ENCODE measurements at places on chromosomes 1 and 21. TPM values are rescaled to one million over a fixed set of nuclear protein-coding genes. Genes with fewer than 3 reads are reported as not detected.

GRCh38 chr21:26554365-26554764, 18.7 kb downstream of the CYYR1 start:
- no peaks in the 10 kb centered on the region for H3K27me3 ChIP-seq
- H3K4me1 ChIP-seq = no peaks in the 10 kb centered on the region
- DNase-seq = no peak

- H3K4me3 ChIP-seq = no peak overlapping the region
- peaks cover 2% of the 10 kb centered on the region for H3K36me3 ChIP-seq
- peaks cover 72% of the 10 kb centered on the region for H3K4me1 ChIP-seq
- no peaks in the 10 kb centered on the region for H3K27me3 ChIP-seq
- DNase-seq = no peak
- H3K27ac ChIP-seq = peak overlapping the region; percentile 58
Measured at GRCh38 chr21:45105906-45106485, 31.6 kb downstream of the ADARB1 start.

- peaks cover 10% of the 10 kb centered on the region for H3K36me3 ChIP-seq
- DNase-seq = no peak
- no peaks in the 10 kb centered on the region for H3K4me1 ChIP-seq
- H3K27ac ChIP-seq = no peak overlapping the region
- no peak overlapping the region for H3K4me3 ChIP-seq
Measured at GRCh38 chr21:35449846-35450245, 400.7 kb upstream of the RUNX1 start.

- no peak for DNase-seq
- no peaks in the 10 kb centered on the region for H3K4me1 ChIP-seq
- H3K27ac ChIP-seq = no peak overlapping the region
- H3K27me3 ChIP-seq = no peaks in the 10 kb centered on the region
- peaks cover 22% of the 10 kb centered on the region for H3K36me3 ChIP-seq
Measured at GRCh38 chr1:158979229-158979628, 30.5 kb upstream of the IFI16 start.

DNA sequence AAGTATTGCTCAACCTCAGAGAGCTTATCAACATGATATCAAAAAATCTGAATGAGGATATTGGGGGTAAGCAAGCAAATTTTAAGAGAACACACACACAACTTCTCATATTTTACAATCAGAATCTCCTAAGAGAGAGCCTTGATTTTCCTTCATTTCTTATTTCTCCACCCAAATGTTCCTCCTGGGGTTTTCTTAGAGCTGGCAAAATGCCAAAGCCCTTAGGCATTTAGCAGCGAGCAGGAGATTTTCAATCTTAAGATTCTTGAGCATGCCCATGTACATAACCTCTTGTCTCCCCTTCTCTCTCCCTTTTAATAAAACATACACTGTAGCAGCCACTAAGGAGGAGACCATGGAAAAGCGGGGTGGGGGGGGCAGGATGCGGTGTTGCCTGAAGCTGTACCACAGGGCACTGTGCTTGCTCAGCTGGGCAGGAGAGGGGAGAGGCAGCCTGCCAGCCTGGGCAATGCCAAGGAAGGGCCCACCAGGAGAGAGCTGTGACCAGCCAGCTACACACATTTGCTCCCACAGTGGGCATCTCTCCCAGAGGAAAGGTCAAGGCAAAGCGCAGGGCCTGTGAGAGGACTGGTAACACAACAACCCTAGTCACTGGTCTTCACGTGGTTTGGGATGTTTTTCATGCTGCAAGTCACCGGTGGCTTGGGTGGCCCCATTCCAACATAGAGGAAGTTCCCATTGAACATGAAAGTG, 4.3 kb downstream of the BRINP2 start:
- no peak overlapping the region for H3K4me3 ChIP-seq
- H3K27ac ChIP-seq = no peak overlapping the region
- no peaks in the 10 kb centered on the region for H3K36me3 ChIP-seq
- no peak for DNase-seq
- no peaks in the 10 kb centered on the region for H3K4me1 ChIP-seq

GRCh38 chr1:197224160-197224559, 43.9 kb upstream of the CRB1 start:
- no peak for DNase-seq
- peaks cover 2% of the 10 kb centered on the region for H3K36me3 ChIP-seq
- H3K4me1 ChIP-seq = no peaks in the 10 kb centered on the region
- H3K27ac ChIP-seq = no peak overlapping the region
- H3K27me3 ChIP-seq = no peaks in the 10 kb centered on the region
- H3K4me3 ChIP-seq = no peak overlapping the region

DNA sequence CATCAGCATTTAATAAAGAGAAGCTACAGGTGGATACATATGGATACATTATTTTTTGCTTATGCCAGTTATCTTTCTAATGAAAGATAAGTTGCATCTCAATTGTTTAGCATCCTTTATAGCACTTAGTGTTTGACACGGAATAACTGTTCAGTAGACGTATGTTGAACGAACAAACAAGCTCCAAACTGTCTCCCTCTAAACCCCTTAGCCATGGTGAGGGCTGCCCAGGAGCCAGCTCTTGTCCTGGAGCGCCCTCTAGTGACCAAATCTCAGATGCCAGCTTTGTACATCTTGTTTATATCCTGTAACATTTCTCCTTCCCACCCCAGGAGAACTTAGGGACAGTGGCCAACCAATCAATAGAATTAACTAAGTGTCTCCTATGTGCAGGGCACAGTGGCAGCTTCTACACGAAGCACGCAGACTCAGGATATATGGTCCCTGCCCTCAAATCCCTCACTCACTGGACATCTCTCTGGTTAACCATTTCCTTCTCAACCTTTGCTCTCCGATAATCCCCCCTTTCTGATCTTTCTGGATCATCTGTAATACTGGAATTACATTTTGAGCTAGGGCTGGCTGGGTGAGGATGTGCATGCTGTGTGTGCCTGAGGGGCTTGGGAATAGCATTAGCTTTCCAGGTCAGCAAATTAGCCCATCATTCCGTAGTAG, 22.9 kb downstream of the KCNA10 start:
- H3K36me3 ChIP-seq = no peaks in the 10 kb centered on the region
- H3K27me3 ChIP-seq = peaks cover 5% of the 10 kb centered on the region
- no peak overlapping the region for H3K27ac ChIP-seq

DNA sequence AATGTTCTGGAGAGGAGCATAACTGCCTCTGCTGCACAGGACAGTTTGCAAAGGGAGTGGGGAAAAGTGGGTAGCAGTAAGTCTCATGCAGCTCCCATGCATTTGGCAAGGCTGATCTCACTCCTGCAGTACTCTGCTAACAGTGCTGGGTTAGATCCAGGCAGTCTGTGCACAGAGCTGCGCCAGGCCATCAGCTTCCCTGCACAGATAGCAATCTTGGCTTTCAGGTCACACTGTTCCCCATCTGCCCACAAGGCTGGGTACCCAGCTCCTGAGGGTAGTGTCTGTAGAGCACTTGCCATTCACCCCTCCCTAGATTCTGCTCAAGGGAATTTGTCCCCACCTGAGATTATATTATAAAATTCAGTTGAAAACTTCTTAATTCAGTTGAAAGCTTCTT, 72.1 kb downstream of the SH3BGR start:
- H3K36me3 ChIP-seq = no peaks in the 10 kb centered on the region
- H3K4me3 ChIP-seq = no peak overlapping the region
- H3K27me3 ChIP-seq = peaks cover 14% of the 10 kb centered on the region
- DNase-seq = no peak
- no peaks in the 10 kb centered on the region for H3K4me1 ChIP-seq
- H3K27ac ChIP-seq = no peak overlapping the region

- DNase-seq = no peak
- no peak overlapping the region for H3K4me3 ChIP-seq
- H3K27me3 ChIP-seq = no peaks in the 10 kb centered on the region
- no peak overlapping the region for H3K27ac ChIP-seq
- H3K4me1 ChIP-seq = peaks cover 13% of the 10 kb centered on the region
- H3K36me3 ChIP-seq = peaks cover 4% of the 10 kb centered on the region
Measured at GRCh38 chr21:14979264-14979663, 85.5 kb downstream of the NRIP1 start.

GRCh38 chr21:34362670-34363069, 1.1 kb upstream of the KCNE2 start:
- peaks cover 19% of the 10 kb centered on the region for H3K27me3 ChIP-seq
- H3K27ac ChIP-seq = no peak overlapping the region
- no peak for DNase-seq
- peaks cover 10% of the 10 kb centered on the region for H3K4me1 ChIP-seq
- no peak overlapping the region for H3K4me3 ChIP-seq

DNA sequence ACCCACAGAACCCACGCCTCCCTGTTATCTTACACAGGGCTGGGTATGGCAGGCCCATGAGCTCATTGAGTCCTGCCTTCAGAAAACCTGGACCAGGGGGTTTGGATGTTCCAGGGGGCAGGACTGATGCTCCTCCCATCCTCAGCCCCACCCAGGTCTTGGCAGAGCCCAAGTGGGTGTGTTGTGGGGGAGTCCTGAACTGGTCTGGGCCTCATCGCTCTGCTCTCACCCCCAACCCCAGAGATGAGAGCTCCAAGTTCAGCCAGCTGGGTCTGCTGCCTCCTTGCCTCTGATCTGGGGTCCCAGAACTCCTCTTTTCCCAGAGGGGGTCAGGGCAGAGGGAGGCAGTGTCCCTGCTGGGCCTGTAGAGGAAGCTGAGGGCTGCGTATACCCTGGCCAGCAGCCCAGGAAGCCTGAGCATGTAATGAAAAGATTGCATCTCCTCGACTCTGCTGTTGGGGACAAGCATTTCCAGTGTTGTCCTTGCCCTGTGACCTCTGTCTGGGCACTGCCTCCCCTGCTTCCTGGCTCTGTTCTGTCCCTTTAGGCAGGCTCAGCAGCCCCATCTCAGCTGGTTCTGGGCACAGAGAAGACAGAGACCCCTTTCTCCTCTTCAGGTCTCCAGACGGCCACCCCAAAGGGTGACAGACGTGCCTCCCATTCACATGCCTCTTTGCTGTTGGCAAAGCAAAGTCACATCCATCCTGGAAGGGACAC, 54.7 kb upstream of the EPS8L3 start:
- no peaks in the 10 kb centered on the region for H3K36me3 ChIP-seq
- H3K4me1 ChIP-seq = peaks cover 10% of the 10 kb centered on the region
- H3K27ac ChIP-seq = no peak overlapping the region
- no peak overlapping the region for H3K4me3 ChIP-seq

GRCh38 chr1:100394285-100394684, 42.0 kb downstream of the CDC14A start:
- DNase-seq = no peak
- H3K4me3 ChIP-seq = peak overlapping the region; percentile 47
- H3K4me1 ChIP-seq = peaks cover 92% of the 10 kb centered on the region
- H3K36me3 ChIP-seq = peaks cover 28% of the 10 kb centered on the region

DNA sequence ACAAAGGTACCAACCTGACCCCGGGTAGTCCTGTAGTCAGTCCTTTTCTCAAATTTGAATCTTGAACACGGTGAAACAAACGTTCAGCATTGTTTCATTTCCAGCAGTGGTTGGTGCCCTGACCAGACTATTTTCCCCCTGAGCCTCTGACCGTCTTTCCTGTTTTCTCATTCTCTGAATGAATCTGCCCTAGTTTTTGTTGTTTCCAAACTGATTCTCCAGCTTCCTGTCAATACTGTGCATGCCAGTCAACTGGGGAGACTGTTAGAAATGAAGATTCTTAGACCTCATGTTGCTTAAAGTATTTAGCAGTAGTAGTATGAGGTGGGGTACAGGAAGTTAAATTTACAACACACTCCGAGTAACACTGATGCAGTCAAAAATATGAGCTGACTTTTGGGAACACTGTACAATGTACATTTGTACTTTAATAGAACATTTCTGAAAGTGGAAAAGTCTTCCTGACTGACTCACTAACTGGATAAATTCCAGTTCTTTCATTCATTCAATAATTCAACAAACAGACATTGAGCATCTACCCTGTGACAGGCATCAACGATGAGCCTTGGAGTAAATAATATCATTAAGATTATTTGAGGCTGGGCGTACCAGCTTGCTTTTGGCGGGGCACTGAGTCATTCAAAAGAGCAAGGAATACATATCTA, 26.0 kb upstream of the ZRANB2 start:
- H3K4me1 ChIP-seq = no peaks in the 10 kb centered on the region
- H3K27me3 ChIP-seq = peaks cover 4% of the 10 kb centered on the region
- no peaks in the 10 kb centered on the region for H3K36me3 ChIP-seq

GRCh38 chr1:230517786-230518185, 91.7 kb upstream of the PGBD5 start:
- H3K36me3 ChIP-seq = no peaks in the 10 kb centered on the region
- no peak for DNase-seq
- no peak overlapping the region for H3K4me3 ChIP-seq

- DNase-seq = no peak
- no peak overlapping the region for H3K4me3 ChIP-seq
- H3K4me1 ChIP-seq = no peaks in the 10 kb centered on the region
- H3K36me3 ChIP-seq = no peaks in the 10 kb centered on the region
Measured at GRCh38 chr1:17605582-17606344, 66.3 kb downstream of the ARHGEF10L start.

- H3K4me1 ChIP-seq = peaks cover 10% of the 10 kb centered on the region
- no peaks in the 10 kb centered on the region for H3K36me3 ChIP-seq
- H3K27me3 ChIP-seq = peaks cover 25% of the 10 kb centered on the region
- H3K27ac ChIP-seq = peak within 1 kb of the TSS; percentile 31
Measured at GRCh38 chr21:46097336-46098293, at the start of gene COL6A2. TSS of gene COL6A2 (plus strand) at chr21:46098112.

DNA sequence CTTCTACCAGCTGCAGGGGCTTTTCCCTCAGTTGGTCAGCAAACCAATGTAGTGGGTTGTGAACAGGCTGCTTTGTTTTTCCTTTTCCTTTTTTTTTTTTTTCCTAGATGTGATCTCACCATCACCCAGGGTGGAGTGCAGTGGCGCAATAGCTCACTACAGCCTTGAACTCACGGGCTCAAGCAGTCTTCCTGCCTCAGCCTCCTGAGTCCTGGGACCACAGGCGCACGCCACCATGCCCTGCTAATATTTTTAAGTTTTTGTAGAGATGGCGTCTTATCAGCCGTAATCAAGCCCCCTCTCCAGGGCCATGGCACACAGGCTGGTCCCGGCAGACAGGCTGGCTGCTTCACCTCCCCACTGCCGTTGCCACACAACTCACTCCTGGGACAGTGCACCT, 3.4 kb upstream of the TRIM11 start:
- H3K27ac ChIP-seq = peak overlapping the region; percentile 31
- no peaks in the 10 kb centered on the region for H3K36me3 ChIP-seq
- no peak for DNase-seq
- H3K4me1 ChIP-seq = peaks cover 20% of the 10 kb centered on the region
- peak overlapping the region; percentile 10 for H3K4me3 ChIP-seq

The RPL5 gene
- 1,641 TPM for total RNA-seq

The PGLYRP4 gene
- not detected for total RNA-seq

The CHD1L gene
- 38.5 TPM for total RNA-seq

The ATP6V1G3 gene
- not detected for total RNA-seq

The TBX19 gene
- 3.1 TPM for total RNA-seq

The PTPRC gene
- total RNA-seq = 906 TPM
